Fibroblast of the aortic adventitia (primary cell): ENCODE measurements at places on chromosomes 7 and 10. TPM values are rescaled to one million over a fixed set of nuclear protein-coding genes. Genes with fewer than 3 reads are reported as not detected.

DNA sequence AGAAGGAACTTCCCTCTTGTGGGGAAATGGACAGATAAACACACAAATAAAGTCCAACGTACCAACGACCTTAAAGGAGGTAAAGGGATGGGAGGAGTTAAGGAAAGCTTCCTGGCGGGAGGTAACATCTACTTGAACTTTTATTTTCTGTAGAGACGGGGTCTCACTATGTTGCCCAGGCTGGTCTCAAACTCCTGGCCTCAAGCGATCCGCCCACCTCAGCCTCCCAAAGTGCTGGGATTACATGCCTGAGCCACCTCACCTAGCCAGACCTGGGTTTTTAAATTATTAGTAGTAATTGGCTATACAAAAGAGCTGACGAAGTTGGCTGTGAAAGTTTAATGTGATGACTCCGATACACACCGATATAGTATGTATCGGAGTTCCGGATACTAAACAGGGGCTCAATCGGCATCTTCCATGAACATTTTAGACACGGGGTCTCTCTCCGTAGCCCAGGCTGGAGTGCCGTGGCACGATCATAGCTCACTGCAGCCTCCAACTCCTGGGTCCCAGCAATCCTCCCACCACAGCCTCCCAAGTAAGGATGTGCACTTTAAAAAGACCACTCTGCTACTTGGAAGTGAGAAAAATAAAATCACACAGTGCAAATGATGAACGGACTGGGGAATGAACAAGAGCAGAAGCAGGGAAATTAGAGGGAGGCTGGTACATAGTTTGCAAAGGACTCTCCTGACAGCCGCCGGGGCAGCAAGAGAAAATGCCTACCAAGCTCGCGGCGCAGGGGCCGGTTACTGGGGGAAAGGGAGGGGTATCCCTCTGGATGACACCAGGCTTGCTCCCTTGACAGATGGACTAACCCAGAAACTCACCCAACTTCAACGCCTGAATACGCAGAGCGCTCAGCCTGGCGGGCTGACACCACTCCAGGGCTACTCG is 1.0 kb downstream of the BCL7B start:
- DNase-seq = no peak

- DNase-seq = peak; percentile 83
These were observed 281.7 kb downstream of the AHR start for GRCh38 chr7:17580141-17580540.

GRCh38 chr10:131667047-131667446 is 233.8 kb upstream of the PPP2R2D start:
- DNase-seq = no peak

DNA sequence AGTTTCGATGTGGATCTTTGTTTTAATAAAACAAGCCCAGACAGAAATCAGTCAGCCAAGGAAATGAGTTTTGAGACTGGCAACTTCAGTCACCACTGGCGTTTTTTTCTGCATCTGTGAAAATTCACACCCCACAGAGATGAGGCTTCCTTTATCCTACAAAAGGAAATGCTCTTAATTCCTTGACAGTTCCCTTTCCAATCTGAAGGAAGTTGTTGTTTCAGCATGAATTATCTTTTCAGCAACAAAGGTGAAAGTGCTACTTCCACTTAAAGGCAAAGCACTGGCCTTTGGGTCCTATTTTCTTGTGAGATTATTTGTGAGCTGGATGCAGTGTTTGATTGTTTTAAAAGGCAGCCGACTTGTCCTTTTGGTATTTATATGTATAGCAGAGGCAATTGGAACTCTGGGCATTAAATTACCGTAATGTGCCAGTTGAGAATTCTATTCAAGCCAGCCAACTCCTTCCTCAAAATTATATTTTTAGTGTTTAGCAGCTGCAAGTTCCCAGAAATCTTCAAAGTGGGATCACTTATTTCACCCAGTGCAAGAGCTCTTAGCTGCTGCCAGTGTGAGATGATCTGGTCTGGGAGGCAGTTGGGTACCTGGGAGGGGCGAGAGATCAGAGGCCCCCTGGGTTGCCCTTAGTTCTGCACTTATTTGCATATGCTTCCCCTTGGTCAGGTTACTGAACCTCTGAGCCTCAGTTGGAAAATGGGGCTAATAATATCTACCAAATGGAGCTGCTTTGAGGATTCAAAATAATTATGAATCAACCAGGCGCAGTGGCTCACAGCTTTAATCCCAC is 427.1 kb downstream of the GALNT17 start:
- DNase-seq = no peak

- DNase-seq = no peak
These were observed 36.7 kb downstream of the CDK6 start for GRCh38 chr7:92799446-92800211.

DNA sequence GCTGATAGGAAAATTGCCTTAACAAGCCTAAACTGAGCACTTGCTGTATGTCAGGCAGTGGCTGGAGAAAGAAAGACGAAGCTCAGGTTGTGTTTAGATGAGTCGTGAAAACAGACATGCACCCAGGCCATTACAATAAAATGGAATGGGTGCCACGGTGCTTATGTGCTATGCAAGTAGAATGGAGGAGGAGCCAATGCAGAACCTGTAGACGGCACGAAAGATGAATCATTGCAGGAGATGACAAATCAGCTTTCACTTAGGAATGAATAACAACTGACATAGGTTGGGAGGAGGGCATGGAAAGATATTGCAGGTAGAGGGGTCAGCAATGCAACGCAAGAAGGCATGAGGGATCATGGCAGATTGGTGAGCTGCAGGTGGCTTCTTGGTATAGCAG is 61.2 kb upstream of the ARHGAP21 start:
- no peak for DNase-seq

DNA sequence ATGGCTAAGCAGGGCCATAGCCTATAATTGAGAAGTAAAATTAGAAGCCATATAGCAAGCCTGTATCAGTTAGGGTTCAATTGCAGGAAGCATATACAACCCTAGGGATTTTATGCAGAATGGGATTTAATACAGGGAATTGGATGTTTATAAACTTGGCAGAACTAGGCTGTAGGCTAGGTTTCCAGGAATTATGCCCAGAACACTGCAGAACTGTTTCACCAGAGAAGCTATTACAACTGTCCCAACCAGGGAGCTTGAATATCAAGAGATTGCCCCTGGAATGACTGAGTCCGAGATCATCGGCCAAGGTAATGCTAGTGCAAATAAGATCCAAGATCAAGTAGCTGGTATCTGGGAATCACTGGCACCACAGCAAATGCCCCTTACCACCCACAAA is 64.0 kb downstream of the PRR15 start:
- peak; percentile 67 for DNase-seq

DNA sequence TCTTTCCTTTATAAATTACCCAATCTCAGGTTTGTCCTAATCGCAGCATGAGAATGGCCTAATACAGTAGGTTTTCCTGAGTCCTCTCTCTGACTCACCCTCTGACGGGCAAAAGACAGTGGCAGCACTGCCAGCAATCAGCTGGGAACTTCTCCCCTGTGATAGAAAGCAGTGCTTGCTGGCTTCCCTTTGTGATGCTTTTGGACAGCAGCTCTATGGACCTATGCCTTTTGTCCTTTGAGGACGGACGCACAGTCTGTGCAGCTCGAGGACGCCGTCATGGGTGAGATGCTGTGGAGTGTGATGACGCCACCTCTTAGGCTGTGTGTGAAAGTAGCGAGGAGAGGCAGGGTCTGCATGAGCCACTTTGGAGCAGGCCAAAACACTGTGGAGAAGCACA is 68.8 kb downstream of the KIAA1217 start:
- peak; percentile 89 for DNase-seq

GRCh38 chr10:11677480-11677879 is 64.7 kb upstream of the ECHDC3 start:
- DNase-seq = no peak

DNA sequence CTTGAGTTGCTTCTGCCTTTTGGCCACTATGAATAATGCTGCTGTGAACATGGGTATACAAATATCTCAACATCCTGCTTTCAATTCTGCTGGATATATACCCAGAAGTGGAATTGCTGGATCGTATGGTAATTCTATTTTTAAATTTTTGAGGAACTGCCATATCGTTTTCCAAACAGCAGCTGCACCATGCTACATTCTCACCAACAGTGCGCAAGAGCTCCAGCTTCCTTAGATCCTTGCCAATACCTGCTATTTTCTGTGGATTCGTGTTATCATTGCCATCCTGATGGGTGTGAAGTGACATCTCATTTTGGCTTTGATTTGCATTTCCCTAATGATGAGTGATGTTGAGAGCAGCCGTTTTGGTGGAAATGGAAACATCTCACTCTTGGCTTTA is 26.7 kb downstream of the FRMD4A start:
- no peak for DNase-seq

DNA sequence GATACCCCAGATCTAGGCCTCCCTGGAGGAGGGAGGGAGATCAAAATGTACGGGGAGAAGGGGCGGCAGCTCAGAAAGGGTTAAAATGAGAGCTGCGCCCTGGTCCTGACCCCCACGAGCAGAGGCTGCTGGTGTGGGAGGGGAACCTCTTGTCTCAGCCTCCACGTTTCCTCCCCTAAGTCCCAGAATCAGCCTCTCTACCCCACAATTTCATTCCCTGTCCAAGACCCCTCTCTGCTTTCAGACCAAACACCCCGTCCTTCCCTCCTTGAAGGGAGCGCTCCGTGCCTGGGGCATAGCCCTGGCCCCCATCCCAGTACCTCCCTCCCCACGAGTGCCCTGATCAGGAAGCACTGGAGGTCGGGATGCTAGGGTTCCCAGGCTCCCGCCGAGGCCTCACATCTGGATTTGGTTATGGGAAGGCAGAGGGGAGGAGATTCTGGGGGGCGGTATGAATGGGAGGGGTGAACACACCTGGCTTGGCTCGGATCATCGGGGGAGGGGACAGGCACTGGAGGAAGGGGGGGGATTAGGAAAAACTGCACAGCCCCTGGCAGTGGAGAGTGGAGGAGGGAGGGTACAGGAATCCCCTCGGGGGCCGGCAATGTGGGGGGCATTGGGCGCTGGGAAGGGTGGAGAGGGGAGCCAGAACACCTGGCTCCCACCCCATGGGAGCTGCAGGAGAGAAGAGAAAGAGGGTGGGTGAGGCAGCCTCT is 2.7 kb downstream of the EPHB4 start:
- DNase-seq = no peak

- peak; percentile 60 for DNase-seq
These were observed 31.3 kb upstream of the SMC3 start for GRCh38 chr10:110535958-110536891.

DNA sequence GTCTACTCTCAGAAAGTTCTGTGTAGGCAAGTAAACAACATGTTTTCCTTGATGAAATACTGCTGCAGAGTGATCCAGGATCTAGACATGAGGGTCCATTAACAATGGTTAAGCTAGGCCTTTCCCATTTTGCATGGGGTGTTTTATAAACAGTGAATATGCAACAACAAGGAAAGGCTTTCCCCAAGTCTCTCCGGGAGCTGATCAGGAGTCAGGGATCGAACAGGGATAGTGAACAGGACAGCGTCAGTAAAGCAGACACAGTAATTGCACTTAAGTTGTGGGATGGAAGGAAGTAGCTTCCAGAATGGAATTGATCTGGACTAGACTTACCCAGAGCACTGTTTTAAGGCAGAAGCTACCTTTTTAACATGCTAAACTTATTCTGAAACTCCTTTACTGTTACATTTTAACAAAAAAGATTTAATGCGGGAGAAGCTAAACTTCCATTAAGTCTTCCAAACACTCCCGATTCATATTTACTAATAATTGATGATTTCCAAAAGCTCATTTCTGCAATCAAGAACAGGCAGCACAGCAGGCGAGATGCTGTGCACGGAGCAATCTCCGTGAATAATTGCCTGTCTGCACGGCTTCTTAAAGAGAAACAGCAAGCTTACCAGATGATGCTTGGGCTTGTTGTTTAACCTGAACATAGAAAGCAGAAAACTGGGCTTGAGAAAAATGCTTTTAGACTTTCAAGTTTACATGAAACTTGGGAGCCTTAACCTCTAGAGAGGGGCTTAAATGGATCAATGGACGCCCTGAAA is 50.3 kb upstream of the DOCK1 start:
- no peak for DNase-seq

DNA sequence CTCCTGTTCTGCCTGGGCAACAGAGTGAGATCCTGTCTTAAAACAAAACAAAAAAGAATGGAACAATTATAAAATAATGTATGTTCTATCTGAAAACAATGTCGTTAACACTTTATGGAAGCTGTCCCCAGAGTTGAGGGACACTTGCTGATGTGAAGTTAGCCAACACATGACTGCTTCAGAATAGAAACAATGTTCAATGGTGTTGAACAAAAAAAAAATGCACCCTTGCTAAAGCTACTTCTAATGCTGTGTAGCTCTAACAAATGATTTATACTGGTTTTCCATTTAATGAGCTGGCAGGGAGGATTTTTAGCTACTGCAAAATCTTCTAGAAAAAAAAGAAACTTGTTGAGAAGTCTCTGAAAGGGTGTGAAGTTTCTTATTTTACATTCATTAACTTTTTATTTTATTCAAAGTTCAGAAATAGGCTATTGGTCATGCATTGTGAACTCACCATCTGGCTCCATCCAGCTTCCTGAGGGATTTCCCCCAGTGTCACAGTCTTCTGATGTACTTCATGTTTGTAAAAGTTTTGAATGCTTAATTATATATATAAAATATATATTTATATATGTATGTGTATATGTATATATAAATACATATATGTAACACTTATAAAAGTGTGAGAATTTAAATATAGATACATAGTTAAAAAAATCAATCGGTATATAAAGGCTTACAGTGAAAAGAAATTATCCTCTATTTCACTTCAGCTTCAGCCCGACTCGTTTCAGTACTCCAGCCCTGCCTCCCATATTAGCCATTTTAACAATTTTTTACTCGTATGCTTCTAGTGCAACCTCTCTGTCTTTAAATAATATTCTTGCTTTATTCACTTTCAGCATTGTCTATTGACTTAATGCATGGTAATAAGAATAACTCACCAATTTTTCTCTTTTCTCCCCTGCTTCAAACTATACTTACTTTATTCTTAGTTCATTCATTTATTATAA is 35.0 kb downstream of the HDAC9 start:
- DNase-seq = no peak

GRCh38 chr7:31633894-31634494 is 53.0 kb upstream of the PPP1R17 start:
- DNase-seq = peak; percentile 62

GRCh38 chr7:150997075-150997511 is 6.3 kb downstream of the NOS3 start:
- no peak for DNase-seq

- peak; percentile 17 for DNase-seq
These were observed 47.5 kb downstream of the RNF133 start for GRCh38 chr7:122651451-122651850.

DNA sequence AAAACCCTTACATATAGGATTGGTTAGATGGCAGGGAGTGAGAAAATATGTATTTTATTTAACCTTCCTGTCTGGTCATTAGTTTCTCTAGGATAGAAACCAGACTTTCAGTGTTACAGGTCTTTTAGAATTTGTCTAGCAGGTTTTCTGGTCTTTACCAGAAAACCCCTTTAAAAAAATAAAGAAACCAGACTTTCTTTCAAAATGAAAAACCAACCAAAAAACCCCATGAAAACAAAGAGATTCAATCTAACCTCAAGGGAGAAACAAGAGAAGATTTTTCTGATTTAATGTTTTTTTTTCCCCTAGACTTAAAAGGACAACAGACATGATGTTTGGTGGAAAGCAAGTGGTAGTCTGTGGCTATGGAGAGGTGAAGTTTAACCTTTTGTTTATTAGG is 28.7 kb upstream of the STRIP2 start:
- DNase-seq = no peak

Gene PLA2G12B
- not detected in 2 replicates for total RNA-seq

Gene TMEM176A
- total RNA-seq = not detected in 2 replicates

Gene GRIFIN
- total RNA-seq = not detected in 2 replicates

Gene PLXDC2
- 3.2 and 11.2 TPM in 2 replicates for total RNA-seq

Gene RBM17
- total RNA-seq = 41.8 and 68.9 TPM in 2 replicates
